Stimulated activated CD8-positive, alpha-beta memory T cell treated with anti-CD3 and anti-CD28 coated beads, Interleukin-12 subunit alpha, Interleukin-12 subunit beta, amount 100 ng/mL, for 1 hour (primary cell): ENCODE measurements at places on chromosomes 1 and 21.

GRCh38 chr1:238141353-238141752 is 250.6 kb upstream of the ZP4 start:
- no peak for DNase-seq

DNA sequence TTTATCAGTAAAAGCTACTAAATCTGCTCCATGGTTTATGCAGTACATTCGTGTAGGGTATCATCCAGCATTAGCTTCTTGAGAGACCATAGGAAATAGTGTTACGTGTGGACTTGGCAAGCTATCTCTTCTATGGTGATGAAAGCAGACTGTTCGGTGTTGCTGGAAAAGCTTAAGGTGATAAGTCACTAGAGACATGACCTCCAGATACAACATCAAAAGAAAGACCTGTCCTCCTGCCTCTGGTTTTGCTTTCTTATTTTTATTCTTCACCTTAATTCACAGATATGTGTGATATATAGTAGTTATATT is 53.5 kb upstream of the S1PR1 start:
- DNase-seq: no peak

GRCh38 chr1:12485231-12486058 is 132.6 kb downstream of the DHRS3 start:
- DNase-seq: no peak

DNA sequence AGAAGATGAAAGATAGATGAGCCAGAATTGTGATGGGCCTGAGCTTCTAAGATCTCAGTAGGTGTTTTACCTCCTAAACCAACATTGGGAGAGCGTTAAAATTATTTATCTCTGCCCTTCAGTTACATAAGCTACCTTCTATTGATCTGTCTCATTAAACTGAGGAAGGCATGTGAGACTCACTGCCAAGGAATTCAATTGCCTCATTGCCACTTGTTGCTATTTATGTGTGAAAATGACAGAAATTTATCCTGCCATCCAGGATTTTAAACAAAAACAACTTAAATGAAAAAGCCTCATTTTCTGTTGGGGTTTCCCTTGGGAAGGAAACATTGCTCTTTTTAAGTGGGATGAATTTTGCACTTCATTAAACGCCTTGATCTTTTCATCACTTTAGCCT is 78.7 kb upstream of the RUNX1 start:
- no peak for DNase-seq

GRCh38 chr1:70498666-70499065 is 87.6 kb downstream of the CTH start:
- DNase-seq: no peak

GRCh38 chr1:247165674-247166073 is 6.1 kb downstream of the ZNF124 start:
- DNase-seq: no peak

- no peak for DNase-seq
Measured at GRCh38 chr1:215895276-215895675, 328.2 kb downstream of the KCTD3 start.

DNA sequence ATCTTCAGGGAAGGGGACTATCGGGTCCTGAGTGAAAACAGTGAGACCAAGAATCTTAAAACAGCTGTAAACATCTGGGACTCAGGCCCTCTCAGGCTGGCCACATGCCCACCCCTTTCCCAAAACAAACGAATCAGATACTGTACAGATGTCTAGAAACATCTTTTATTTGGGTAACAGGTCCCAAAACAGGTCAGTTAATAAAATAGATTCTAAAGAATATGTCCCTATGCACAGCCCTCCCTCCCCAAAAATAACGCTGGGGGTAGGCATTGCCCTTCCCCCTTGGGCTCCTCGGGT is 499 bp upstream of the CRTC2 start:
- no peak for DNase-seq

GRCh38 chr1:244709476-244710368 is 56.8 kb downstream of the DESI2 start:
- no peak for DNase-seq

DNA sequence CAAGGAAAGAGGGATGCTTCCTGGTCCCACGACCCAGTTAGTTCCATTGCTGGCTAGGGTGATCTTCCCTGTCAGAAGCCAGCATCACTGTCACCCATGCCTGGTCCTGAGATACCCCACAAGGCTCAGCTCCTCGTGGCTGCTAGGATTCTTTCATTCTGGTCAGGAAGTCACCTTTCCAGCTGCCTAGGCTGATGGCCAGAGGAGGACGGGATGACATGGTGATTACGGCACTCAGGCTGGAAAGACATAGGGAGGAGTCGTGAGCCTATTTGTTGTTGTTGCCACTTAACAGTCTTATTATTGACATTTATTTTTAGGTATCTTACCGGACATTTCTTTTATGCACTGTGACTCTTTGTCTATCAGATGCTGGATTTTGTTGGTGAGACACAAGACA is 20.0 kb upstream of the MAPKAPK2 start:
- DNase-seq: no peak

GRCh38 chr1:228510803-228511413 is 23.7 kb downstream of the RNF187 start:
- DNase-seq: no peak

GRCh38 chr1:154621875-154622274 is 13.9 kb upstream of the ADAR start:
- no peak for DNase-seq

GRCh38 chr1:210949039-210949438 is 184.9 kb downstream of the KCNH1 start:
- no peak for DNase-seq

- DNase-seq: no peak
Measured at GRCh38 chr1:154502066-154502743, at the start of the genes SHE and TDRD10. TSS of gene SHE (minus strand) at chr1:154502412. CDS start at chr1:154502026, 386 bp downstream. TSS of gene TDRD10 (plus strand) at chr1:154502219. CDS start at chr1:154506904, 4,685 bp downstream.

DNA sequence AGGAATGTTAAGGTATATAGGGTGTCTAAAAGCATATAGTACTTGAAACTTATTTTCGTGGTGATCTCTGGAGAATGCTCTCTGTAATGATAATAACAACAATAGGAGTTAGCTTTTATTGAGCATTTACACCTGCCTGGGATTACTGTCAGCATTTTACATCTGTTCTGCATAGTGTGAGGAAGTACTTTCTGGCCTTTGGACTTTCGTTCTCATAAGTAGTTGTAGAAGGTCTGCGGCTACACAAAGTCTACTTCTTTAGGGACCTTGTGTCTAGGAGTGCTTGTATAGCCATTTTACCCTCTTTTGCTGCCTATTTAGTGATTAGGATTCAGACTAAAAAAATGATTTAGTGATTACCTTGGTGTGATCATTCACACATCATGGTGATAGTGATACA is 103.6 kb upstream of the GPR52 start:
- no peak for DNase-seq

DNA sequence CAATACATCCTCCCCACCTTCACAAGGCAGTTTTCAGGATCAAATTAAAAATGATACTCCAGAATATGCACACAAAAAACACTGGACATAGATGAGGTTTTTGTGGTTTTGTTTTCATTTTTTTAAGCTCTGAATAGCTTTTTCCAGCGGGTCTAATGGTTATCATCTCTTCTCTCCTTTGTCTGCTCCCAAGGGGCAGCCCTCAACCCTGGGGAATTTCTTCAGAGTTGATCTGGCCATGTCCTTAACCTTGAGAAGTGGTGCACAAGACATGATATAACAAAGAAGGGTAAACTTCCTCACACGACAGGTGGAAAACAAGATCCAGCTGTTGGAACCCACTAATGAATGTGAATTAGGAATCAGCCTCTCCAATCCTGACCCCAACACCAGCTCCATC is 1.5 kb upstream of the CD244 start:
- DNase-seq: no peak

- no peak for DNase-seq
Measured at GRCh38 chr1:25220666-25221065, 11.6 kb downstream of the SYF2 start.

DNA sequence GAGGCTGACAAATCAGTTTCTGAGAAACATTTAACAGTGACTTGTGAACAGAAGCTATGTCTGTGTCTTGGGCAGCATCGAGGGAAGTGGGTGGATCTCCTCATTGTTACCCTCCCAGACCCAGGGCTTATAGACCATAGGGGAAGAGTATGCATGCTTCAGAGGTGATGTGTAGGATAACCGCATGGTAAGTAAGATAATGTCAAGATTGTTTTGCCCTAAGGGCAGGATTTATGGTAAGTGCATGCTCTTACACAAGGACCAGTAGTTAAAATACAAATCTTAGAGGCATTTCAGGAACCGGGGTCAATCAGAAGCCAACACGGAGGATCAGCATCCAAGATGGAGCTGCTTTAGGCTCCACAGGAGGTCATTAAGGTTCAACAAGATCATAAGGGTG is 7.7 kb upstream of the PRMT2 start:
- DNase-seq: no peak

DNA sequence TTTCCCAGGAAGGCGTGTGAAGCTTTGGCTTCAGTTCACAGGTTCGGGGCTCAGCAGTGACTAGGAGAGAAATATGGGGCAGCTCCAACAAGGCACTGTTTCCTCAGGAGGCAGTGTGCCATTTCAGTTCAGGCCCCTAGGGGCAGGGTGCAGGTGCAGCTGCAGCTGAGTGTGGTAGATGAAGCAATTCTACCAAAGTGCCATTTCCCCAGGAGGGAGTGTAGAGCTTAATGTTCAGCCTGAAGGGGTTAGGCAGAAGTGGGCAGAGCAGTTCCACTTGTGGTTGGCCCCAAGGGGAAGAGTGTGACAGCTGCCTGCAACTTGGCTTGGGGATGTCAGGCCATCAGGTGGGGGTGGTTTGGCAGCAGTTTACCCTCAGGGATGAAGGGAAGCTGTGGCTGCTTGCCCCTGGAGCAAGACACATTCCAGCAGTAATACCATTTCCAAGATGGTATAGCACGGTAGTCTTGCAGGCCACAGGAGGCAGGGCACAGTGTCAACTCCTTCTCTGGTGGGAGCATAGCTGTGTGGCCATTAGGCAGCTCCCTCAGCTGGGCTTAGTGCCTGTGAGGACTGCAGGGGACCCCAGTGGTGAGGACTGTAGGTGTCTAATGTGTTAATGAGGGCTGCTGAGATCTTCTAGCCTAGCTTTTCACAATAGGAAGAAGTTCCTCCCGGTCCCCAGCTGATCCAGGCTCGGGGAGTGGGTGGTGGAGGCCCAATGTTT is 34.7 kb downstream of the RGSL1 start:
- DNase-seq: no peak

DNA sequence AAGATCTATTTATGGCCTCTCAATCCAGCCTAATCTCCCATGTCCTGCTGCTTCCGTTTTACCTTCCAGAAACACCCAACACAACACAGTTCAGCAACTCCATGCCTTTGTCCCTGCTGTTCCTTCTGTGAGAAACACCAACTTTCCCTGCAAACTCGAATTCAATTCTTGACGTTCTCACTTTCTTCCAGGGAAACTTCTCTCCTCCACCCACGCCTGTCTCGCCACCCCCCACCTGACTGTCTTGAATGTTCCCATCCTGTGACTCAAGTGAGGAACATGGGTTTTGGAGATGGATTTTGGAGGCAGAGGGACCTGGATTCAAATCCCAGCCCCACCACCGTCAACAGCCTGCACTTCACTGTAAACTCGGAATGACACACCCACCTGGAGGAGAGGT is 44.8 kb downstream of the GRHL3 start:
- no peak for DNase-seq

DNA sequence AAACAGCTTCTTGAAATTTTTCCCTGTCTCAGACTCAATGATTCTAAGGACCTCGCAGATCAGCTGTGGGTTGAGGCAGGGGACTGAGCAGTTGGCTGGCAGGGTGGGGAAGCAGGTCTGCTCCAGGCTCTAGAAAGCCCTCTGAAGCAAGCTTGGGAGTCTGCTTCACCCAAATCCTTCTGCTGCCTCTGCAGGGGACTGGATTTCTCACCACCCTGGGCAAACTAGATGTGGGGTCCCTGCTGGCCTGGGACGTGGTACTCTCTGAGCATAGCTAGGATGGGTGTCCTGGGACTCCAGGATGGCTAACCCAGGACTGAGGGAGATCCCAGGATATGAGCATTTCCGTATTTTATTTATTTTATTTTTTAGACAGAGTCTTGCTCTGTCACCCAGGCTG is 89.3 kb downstream of the LAMC2 start:
- no peak for DNase-seq

GRCh38 chr21:20646431-20647165 is 351.6 kb upstream of the NCAM2 start:
- DNase-seq: no peak

GRCh38 chr1:27713869-27714513 is 11.8 kb upstream of the FAM76A start:
- DNase-seq: no peak

DNA sequence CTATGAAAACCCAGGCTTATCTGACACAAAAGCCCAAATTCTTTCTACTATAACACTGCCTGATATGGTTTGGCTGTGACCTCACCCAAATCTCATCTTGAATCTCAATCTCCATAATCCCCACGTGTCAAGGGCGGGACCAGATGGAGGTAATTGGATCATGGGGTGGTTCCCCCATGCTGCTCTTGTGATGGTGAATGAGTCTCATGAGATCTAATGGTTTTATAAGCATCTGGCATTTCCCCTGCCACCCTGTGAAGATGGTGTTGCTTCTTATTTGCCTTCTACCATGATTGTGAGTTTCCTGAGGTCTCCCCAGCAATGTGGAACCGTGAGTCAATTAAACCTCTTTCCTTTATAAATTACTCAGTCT is 123.3 kb upstream of the USP24 start:
- no peak for DNase-seq

DNA sequence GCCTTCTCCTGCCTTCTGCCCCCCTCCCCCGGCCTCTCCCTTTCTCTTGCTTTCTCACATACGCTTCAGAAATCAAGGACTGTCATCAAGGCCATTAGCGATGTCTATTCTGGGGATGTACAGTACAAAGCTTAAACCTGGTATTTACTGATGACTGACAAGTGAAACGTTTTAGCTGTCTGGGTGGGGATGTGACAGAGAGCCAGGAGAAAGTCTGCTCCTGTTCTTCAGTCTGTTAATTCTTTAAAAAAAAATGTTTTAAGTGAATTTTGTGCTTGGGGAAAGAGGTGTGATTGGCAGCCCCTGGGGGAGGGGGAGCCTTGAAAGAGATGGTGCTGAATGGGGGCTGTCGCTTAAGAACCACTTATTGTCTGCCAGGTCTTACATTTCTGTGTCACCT is 283.0 kb upstream of the PLXNA2 start:
- DNase-seq: no peak

DNA sequence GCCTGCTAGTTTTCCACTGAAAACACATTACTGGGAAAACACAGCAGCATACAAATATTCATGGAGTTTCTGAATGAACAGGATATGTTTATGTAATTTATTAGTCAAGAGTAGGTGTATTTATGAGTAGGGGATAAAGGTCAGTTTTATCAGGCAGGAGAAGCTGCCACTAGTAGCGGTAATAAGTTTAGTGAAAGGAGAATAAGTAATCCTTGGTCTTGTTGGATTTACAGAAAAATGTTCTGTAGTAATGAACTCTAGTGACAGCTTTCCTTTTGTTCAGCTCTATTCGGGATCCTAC is 1.2 kb downstream of the MAST2 start:
- no peak for DNase-seq

DNA sequence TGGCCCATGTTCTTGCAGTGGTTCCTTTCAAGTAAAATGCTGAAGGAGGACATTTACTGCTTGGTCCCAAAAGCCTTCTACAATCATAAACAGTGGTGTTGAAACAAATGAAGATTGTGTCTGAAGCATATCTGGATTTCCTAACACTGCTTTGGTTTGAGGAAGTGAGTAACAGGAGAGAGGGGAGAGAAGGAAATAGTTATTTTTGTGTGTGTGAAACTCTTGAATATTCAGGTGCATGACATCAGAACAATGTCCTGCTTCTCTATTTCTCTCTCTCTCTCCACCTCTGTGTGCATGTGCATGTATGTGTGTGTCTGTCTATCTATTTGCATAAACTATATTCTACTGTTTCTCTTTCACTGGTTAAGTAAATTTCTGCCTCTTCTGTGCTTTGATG is 61.4 kb upstream of the TNFSF18 start:
- no peak for DNase-seq

- no peak for DNase-seq
Measured at GRCh38 chr1:9633493-9633892, 18.0 kb upstream of the PIK3CD start.

- DNase-seq: peak; percentile 86
Measured at GRCh38 chr21:31559368-31560119, 99.9 kb upstream of the SOD1 start.
